ENCODE measurements at places on chromosomes 7 and 10.

GRCh38 chr10:74081192-74081803, 69.3 kb downstream of the AP3M1 start:
- DNase-seq = no peak

DNA sequence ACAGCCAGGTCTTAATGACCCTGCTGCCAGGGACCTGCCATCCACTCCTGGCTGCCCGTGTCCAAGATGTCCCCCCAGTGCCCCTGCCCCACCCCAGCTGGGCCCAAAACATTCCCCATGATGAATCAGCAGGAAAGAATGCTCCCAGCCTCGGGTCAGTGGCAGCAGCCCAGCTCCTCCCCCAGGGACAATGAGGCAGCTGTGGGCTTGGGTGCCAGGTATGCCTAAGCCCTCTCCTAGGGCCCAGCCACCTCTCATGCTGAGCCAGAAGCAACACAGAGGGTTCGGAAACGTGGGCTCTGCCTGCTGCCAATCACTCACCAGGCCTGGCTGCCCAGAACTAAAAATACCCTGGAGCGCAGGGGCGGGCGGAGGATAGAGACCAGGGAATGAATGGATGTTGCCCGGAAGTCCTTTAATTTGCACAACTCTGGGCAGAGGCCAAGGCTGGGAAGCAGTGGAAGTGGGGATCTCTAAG, 1.5 kb upstream of the LOXL4 start:
- peak; percentile 61 for DNase-seq

- no peak for DNase-seq
These were observed 66.5 kb downstream of the PPP1R9A start for GRCh38 chr7:94973844-94974243.

DNA sequence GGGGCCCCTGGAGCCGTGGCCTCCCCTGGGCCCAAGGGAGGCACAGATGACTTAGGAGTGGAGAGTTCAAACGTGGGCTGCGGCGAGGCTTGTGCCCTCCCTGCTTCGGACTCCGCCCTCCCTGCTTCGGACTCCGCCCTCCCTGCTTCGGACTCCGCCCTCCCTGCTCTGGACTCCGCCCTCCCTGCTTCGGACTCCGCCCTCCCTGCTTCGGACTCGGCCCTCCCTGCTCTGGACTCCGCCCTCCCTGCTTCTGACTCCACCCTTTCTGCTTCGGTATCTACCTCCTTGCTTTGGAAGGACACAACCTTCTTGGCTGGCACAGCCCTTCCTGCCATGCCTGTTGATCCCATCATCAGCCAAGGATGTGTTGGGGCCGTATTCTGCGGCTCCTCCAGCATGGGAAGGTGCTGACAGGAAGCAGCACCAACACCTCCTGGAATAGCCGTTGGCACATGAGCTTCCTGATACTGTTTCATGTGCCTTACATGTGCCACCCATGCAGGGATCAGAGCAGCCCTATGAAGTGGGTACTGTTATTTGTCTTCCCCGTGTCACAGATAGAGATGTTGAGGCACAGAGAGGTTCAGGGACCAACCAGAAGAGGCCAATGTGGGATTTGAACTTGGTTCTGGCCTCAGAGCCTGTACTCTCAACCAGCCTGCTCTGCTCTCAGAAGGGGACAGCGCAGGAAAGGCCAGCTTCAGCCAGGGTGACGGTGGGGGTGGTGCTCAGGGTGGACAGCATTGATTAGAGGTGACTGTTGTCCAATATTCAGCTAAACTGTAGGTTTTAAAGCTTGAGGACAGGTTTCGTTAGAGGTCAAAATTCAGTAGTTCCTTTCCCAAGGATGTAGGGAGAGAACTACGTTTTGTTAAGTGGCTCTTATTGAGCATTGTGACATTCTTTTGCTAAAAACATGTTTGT, 114.5 kb downstream of the NKX6-2 start:
- no peak for DNase-seq

DNA sequence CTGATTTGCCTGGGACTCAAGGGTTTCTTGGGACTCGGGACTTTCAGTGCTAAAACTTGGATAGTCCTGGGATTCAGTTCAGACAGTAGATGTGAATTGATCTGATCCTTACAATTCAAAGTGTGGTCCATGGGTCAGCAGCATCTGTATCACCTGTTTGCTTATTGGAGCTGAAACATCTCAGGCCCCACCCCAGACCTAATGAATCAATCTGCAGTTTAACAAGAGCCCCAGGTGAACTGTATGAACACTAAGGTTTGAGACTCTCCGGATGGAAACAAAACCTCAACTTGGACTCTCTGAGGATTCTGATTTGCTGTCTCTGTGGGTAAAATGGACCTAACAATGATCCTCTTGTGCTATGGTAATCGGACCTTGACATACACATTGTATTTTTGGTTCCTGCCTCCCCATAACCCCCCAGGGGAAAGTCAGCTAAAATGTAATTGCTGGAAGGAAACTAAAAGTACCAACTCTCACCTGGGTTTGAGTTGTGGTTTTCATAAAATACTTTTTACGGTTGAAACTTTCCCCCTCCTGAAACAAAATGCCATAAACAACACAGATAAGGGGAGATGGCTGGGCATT, 11.7 kb downstream of the CYP26A1 start:
- DNase-seq = no peak

- DNase-seq = no peak
These were observed 29.9 kb upstream of the ZNF273 start for GRCh38 chr7:64873155-64873500.

DNA sequence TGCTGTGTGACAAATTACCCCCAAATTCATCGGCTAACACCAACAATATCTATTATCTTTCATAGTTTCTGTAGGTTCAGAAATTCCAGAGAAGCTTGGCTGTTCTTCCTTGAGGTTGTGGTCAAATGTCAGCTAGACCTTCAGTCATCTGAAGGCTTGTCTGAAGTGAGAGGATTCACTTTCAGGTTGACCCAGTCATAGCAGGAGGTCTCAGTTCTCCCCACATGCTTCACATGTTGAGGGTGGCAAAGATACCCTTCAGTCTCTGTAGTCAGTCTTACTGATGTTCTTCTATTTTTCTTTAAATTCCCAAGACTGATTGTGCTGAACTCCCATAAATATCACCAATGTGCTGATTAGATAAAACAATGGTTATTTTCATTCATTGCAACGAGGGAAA, 1692.0 kb downstream of the REEP3 start:
- no peak for DNase-seq

DNA sequence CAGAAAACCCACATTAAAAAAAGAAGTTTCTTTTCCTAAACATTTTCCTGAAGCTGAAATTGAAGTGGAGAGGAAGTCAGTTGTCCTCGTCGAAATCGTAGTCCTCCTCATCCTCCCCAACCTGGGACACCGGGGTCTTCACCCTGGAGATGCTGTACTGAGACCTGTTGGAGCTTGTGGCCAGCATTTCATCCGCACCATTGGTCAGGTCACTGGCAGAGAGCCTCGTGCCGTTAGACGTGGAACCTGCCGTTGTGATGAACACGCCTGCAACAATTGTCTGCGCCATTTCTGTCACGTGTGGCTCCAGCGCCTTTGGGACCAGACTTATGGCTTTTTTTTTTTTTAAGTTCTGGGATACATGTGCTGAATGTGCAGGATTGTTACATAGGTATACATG, 23.8 kb downstream of the CD36 start:
- no peak for DNase-seq

GRCh38 chr7:91898240-91898992, 17.9 kb upstream of the MTERF1 start:
- no peak for DNase-seq

DNA sequence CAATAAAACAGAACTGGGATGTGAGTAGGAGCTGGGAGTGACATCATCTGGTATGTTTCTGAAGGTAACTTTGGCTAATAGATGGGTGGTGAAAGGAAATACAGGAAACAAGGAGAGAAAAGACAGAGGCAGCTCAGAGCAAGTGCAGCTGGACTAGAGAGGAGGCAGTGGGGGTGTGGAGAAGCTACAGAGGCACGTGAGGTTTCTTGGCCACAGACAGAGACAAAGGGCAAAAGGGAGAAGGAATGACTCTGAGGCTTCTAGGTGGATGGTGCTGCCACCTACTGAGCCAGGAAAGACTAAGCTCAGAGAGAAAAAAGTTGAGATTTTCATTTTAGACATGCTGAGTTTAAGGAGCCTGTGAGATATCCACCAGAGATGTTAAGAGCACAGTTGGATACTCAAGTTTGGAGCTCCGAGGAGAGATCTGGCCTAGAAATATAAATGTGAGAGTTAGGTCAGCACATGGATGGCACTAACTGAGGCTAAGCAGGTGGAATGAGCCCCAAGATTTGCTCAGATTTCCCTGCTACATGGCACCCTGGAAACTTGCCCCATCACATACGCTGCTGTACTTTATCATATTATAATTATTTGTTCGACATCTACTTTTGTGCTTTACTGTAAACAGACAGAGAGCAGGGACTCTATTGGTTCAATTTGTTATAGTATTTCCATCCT, 293.0 kb upstream of the IMMP2L start:
- DNase-seq = no peak

- no peak for DNase-seq
These were observed 41.4 kb downstream of the SYPL1 start for GRCh38 chr7:106070567-106071254.

DNA sequence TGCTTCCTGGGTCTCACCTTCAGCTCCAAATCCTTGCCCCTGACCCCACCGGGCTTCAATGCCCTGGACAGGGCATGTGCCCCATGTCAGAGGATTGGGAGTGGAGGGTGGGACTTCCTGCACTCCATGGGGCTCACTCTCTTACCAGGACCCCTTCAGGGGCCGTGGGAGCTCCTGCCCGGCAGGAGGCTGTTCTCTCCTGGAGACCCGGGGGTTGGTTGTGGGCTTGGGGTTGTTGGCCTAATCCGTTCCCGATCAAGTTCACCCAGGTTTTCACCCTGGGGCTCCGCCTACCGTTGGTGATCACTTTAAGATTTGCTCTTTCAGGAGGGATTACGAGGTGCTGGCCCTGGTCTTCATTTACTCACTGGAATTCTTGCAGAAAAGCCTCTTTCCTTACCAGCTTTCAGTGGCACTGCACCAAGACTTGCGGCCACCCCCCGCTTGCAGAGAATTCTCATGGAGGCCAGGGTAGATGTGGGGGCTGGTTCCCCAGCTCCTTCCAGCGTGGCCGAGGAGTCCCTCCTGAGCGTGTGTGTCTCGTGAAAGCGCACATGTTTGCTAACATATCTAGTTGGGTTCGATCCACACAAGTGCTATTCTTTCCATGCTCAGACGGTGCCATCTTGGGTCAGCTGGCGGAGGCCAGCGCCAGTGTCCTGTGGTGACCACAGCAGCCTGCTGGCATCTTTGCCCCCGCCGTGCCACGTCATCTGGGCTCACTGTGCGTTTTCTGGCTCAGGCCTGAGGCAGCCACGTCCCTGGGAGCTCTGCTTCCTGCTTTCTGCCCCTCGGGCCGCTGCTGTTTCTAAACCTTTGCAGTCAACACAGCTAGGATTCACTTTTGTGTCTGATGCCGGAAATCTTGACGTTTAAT, 15.6 kb downstream of the PWWP2B start:
- no peak for DNase-seq

GRCh38 chr7:74542558-74543117, 88.9 kb downstream of the GTF2IRD1 start:
- DNase-seq = no peak

GRCh38 chr10:124341768-124342135, 77.0 kb downstream of the OAT start:
- DNase-seq = no peak

DNA sequence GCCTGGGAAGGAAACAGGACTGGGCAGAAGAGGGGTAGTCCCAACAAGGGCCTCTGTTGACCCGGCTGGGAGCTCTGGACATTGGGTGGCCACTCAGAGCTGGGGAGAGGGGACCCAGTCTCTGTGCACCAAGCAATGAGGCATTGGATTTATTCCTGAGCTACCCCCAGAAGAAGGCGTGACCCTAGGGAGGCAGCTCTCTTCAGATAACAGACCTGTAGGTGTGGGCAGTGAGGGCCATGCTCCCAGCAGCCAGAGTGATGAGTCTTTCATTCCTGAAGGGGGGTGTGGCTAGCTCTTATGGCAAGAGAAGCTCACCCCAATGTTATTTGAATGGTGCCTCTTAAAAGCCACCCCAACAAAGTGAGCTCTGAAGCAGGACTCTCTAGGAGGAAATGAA, 20.4 kb downstream of the TEX36 start:
- DNase-seq = peak; percentile 43

- DNase-seq = no peak
These were observed 110.5 kb downstream of the JCAD start for GRCh38 chr10:29948881-29949355.

- no peak for DNase-seq
These were observed 36.8 kb upstream of the EBF3 start for GRCh38 chr10:130000918-130001317.

DNA sequence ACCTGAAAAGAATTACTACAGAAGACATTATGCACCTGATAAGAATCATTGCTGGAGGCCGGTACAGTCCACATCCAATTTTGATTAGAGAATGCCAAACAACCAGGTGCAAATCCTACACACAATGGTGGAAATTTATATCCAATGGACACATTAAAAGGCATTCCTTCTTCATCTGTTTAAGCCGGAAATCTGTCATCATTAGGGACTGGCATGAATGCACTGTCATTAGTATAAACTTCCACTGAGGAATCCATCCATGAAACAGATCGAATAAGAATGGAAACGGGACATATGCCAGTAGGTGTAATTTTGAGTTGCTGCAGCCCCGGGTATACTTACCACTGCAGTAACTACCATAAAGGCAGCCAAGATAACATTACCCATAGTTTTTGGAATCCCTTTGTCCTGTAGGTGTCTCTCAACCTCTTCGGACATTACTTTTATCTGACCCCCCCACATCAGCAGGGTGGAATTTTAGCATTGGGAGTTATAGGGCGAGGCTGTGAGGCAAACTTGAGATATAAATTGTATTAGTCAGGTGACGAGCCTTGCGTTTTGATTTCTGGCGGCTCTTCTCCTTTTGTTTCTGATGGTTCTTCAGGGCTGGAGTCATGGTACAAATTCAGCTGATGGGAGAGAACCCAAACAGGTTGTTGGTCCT, 36.5 kb upstream of the AKR1C2 start:
- DNase-seq = no peak

- DNase-seq = no peak
These were observed 30.3 kb upstream of the CAMK1D start for GRCh38 chr10:12319076-12319475.

- no peak for DNase-seq
These were observed 336.7 kb upstream of the KLF6 start for GRCh38 chr10:4121502-4122380.

Measured in HS-27A (cell line).